Activated naive CD8-positive, alpha-beta T cell treated with anti-CD3 and anti-CD28 coated beads for 36 hours (primary cell): ENCODE measurements at places on chromosomes 5 and 9. TPM values are rescaled to one million over a fixed set of nuclear protein-coding genes. Genes with fewer than 3 reads are reported as not detected.
A peak's percentile ranks its signal among the peaks of the same experiment; 100 is the strongest.

DNA sequence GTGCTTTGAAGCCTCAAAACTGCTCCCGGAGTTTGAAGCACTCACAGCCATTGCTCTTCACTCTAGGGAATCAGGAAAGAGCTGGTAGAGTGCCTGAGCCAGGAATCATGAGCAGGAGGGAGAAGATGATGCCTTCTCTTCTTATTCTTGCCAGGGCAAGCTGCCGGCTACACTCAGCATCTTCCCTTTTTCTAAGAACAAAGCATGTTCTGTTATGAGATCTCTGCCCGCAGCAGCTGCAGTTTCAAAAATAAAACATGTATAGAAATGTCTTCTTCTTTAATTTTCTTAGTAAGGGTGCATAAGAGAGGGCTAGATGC is 57.9 kb upstream of the RICTOR start:
- peaks cover 51% of the 10 kb centered on the region for H3K36me3 ChIP-seq
- DNase-seq: no peak
- H3K4me1 ChIP-seq: peaks cover 42% of the 10 kb centered on the region
- H3K27ac ChIP-seq: peak overlapping the region; percentile 59
- H3K4me3 ChIP-seq: no peak overlapping the region
- H3K27me3 ChIP-seq: no peaks in the 10 kb centered on the region

GRCh38 chr5:171495122-171495700 is 75.8 kb downstream of the FGF18 start:
- H3K4me1 ChIP-seq: no peaks in the 10 kb centered on the region
- DNase-seq: no peak
- H3K36me3 ChIP-seq: no peaks in the 10 kb centered on the region
- peaks cover 5% of the 10 kb centered on the region for H3K27me3 ChIP-seq
- H3K4me3 ChIP-seq: no peak overlapping the region

GRCh38 chr5:31378838-31379237 is 153.1 kb downstream of the DROSHA start:
- H3K27ac ChIP-seq: no peak overlapping the region

DNA sequence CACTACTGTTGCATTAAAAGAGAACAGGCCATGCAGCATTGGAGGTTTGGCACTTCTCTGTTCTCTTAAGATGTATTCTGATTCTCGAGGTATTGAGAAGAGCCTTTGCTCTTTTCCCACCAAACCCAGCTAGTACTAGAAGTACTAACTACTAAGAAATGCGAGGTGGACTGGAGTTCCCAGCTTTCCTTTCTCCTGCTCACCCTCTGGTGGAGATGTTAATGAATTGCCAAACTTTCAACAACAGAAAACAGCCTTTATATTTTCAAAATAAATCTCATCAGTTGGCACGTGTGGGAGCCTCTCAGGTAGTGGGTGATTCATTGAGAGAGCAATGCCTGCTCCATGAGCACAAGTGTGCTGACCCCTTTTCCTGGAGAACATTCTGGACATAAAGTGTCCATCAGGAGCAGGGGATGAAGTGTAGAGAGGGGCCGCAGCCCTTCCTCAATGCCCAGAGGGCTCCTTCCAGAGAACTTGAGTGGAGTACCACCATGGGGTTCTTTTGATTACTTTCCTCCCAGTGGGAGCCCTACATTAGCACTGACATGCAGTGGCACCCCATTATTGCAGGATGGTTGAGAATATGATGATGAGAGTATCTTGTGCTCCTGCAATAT is 45.7 kb downstream of the TMEM174 start:
- DNase-seq: no peak
- H3K27me3 ChIP-seq: peaks cover 99% of the 10 kb centered on the region
- no peak overlapping the region for H3K4me3 ChIP-seq
- no peaks in the 10 kb centered on the region for H3K36me3 ChIP-seq
- no peak overlapping the region for H3K27ac ChIP-seq

GRCh38 chr5:83000428-83000827 is 76.8 kb downstream of the TMEM167A start:
- H3K4me1 ChIP-seq: no peaks in the 10 kb centered on the region
- H3K4me3 ChIP-seq: no peak overlapping the region
- no peaks in the 10 kb centered on the region for H3K27me3 ChIP-seq
- no peak for DNase-seq
- no peaks in the 10 kb centered on the region for H3K36me3 ChIP-seq

DNA sequence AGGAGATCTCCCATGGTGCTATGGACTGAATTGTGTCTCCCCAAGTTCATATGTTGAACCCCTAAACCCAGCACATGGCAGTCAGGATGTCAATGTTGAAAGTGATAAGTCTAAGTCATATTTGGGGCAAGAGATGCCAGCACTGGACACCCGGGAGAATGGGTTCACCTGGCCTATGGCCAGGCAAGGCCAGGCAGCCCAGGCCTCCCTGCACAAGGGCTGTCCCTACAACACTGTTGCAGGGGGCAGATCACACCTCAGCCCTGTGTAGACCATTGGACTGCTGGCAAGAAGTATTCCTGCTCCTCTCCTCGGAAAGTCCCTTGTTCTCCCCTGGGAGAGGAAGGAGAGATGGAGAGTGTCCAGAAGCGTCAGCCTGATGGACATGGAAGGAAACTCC is 240.5 kb downstream of the GADD45G start:
- no peak overlapping the region for H3K4me3 ChIP-seq
- no peak for DNase-seq
- no peak overlapping the region for H3K27ac ChIP-seq
- H3K4me1 ChIP-seq: no peaks in the 10 kb centered on the region

- no peak overlapping the region for H3K27ac ChIP-seq
- H3K36me3 ChIP-seq: no peaks in the 10 kb centered on the region
- H3K4me1 ChIP-seq: peaks cover 6% of the 10 kb centered on the region
- H3K4me3 ChIP-seq: no peak overlapping the region
- no peak for DNase-seq
Observed at GRCh38 chr5:73801686-73802085, 175.7 kb downstream of the ARHGEF28 start.

DNA sequence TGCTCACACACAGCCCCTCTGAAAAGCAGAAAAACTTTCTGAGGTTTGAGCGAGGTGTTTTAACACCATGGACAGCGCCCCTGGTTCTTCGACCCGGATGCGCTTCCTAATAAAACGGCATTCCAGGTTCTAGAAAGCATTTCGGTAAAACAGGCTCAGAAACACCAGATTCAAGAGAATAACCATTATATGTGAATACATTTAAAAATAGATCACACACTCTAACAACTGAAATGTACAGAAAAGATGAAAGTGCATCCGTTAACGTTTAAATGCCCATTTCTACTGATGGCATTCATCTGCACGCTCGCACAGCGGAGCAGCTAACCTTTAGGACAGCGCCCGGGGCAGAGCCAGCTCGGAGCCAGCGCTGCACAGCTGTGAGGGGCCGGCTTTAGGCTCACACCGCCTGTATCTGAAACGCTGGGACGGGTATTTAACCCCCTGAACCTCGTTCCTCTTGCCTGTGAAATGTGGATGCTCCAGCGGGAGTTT is 26.3 kb upstream of the TENT4A start:
- no peak overlapping the region for H3K4me3 ChIP-seq
- no peak for DNase-seq
- no peaks in the 10 kb centered on the region for H3K36me3 ChIP-seq
- no peaks in the 10 kb centered on the region for H3K4me1 ChIP-seq
- peaks cover 64% of the 10 kb centered on the region for H3K27me3 ChIP-seq

GRCh38 chr9:95226921-95227320 is 90.6 kb downstream of the FANCC start:
- no peaks in the 10 kb centered on the region for H3K27me3 ChIP-seq
- no peak for DNase-seq
- H3K27ac ChIP-seq: no peak overlapping the region
- H3K4me3 ChIP-seq: no peak overlapping the region

GRCh38 chr9:78765861-78766260 is 468.9 kb downstream of the PSAT1 start:
- no peaks in the 10 kb centered on the region for H3K27me3 ChIP-seq
- H3K36me3 ChIP-seq: no peaks in the 10 kb centered on the region
- no peaks in the 10 kb centered on the region for H3K4me1 ChIP-seq
- no peak overlapping the region for H3K4me3 ChIP-seq
- H3K27ac ChIP-seq: no peak overlapping the region
- DNase-seq: no peak

DNA sequence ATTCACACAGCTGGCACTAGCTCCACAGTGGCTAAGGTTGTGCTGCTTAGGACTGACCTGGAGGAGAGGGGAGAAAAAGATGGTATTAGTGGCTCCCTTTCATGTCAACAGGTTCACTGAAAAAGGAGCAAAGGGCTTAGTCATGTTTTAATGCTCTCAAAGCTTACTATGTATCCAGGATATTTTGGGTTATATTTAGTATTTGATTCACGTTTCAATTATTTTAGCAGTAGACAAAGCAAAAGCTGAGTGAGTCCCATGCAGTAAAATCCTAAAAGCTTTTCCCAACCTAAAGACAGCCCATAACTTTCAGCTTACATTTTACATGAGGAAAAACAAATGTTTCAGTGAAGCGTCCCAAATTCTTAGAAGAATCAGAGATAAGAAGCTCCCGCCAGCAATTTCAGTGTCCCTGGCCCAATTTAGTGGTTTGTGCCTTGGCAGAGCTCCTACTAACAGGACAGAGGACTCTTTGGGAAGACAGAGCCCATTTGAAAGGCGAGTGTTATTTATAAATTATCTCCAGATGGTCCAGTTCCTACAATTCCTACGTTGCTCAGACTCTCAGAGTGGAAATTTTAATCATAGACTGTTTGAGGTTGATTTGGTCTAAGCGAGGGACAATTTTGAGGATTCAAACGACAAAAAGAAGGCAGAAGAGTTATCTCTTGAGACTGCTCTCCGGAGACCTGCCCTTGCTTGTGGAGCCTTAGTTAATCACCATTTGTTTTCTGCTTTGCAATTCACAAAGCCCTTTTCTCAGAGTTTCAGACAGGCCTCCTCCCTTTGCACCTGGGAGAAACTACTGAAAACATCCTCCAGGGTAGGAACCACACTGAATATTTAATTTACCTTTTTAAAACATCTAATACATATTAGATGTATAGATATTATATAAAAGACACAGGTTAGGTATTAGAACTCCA is 225.0 kb upstream of the ANKRD55 start:
- H3K36me3 ChIP-seq: no peaks in the 10 kb centered on the region
- H3K4me1 ChIP-seq: no peaks in the 10 kb centered on the region
- no peak overlapping the region for H3K4me3 ChIP-seq
- no peak overlapping the region for H3K27ac ChIP-seq

DNA sequence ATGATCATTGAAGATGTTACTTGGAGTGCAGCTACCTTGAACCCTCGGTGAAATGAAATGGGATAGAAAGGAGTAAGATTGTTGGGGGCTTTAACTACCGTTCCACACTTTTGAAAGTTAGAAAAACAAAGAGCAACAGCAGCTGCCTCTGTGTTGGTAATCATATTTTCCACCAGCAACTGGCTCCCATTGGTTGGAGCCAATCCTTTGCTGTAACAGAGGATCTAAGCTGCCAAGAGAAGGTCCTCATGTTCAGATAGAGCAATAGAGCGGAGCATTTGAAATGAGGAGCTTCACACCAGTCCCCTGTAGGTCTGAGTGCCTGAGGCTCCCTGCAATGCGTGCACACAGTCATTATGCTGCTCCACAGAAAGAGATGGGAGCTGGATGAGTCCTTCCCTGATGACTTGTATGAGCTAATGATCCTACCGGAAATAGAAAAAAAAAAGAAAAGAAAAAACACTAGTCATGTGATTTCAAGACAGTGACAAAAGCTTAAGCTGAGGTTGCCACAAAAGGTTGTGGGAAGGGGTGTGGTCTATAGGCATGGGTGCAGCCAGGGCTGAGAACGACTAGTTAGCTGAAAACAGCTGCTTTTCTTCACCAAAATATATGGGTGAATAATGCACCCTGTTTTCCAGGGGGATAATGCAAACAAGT is 300.7 kb downstream of the MLLT3 start:
- no peaks in the 10 kb centered on the region for H3K27me3 ChIP-seq
- DNase-seq: peak; percentile 39
- H3K4me3 ChIP-seq: no peak overlapping the region
- peaks cover 60% of the 10 kb centered on the region for H3K4me1 ChIP-seq

DNA sequence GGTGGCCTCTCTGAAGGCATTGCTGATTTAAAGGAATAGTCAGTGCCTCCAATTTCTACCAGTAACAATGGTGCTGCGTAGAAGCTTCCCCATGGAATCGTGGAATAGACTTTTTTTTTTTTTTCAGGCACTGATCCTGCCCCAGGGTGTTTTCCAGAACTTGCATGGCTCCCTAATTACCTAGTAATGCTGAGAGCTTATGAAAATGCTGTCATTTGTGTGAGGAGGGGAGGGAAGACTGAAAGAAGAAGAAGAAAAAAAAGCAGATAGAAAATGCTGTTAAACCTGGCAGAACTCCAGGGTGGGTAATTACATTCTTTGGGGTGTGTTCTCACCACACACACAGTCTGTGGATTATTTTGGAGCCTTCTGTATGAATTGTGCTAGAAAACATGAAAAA is 4.8 kb upstream of the GRIA1 start:
- no peak overlapping the region for H3K27ac ChIP-seq
- no peaks in the 10 kb centered on the region for H3K36me3 ChIP-seq
- DNase-seq: no peak
- H3K27me3 ChIP-seq: peaks cover 15% of the 10 kb centered on the region
- H3K4me1 ChIP-seq: no peaks in the 10 kb centered on the region

GRCh38 chr5:98231089-98231488 is 542.4 kb upstream of the RGMB start:
- no peaks in the 10 kb centered on the region for H3K4me1 ChIP-seq
- no peak overlapping the region for H3K27ac ChIP-seq
- no peak overlapping the region for H3K4me3 ChIP-seq
- no peaks in the 10 kb centered on the region for H3K27me3 ChIP-seq

GRCh38 chr5:134240421-134240962 is 14.6 kb upstream of the PPP2CA start:
- no peak overlapping the region for H3K4me3 ChIP-seq

DNA sequence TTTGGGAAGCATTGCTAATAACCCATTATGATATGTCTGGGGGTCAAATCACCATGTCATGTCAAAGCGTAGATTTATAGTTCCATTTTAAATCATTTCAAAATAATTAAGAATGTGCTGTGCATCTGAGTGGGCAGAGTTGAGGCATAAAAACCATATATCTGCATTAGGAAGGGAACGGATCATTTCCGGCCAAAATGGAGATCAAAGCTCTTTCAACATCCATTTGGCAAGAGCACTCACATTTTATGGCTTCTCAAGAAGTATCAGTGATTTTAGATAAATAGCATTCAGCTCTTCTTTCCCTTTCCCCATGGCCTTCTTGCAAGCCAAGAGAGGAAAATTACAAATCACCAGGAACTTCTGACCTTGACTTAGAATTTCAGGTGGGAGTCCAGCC is 89.9 kb downstream of the HSPA4 start:
- no peak for DNase-seq
- H3K27me3 ChIP-seq: no peaks in the 10 kb centered on the region
- H3K4me3 ChIP-seq: no peak overlapping the region
- H3K4me1 ChIP-seq: no peaks in the 10 kb centered on the region

DNA sequence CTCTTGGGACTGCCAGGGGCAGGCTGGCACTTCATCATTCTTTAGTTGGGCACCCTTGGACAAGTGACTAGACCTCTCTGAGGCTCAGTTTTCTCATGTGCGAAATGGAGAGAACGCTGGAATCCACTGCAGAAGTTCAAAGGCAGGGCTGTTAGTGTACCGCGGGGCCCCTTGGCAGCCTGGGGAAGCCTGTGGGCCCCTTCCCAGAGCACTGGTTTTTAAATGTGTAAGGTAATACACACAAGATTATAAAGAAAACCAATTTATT is 209.5 kb upstream of the MVB12B start:
- H3K27ac ChIP-seq: no peak overlapping the region
- peaks cover 18% of the 10 kb centered on the region for H3K27me3 ChIP-seq
- DNase-seq: no peak
- H3K4me1 ChIP-seq: no peaks in the 10 kb centered on the region
- no peak overlapping the region for H3K4me3 ChIP-seq

The EQTN gene
- total RNA-seq: not detected

The PCDH1 gene
- not detected for total RNA-seq

The CAVIN4 gene
- not detected for total RNA-seq

The INVS gene
- 16.8 TPM for total RNA-seq

The TLR4 gene
- not detected for total RNA-seq

The SPINK13 gene
- not detected for total RNA-seq
